Daoy (cell line): ENCODE measurements at places on chromosomes 1 and 21. TPM values are rescaled to one million over a fixed set of nuclear protein-coding genes. Genes with fewer than 3 reads are reported as not detected.

Gene B3GALT2
- not detected in 2 replicates for total RNA-seq

Gene KCNA3
- 0.12 and 0.29 TPM in 2 replicates for total RNA-seq

Gene ADAMTS5
- 2.4 and 3.1 TPM in 2 replicates for total RNA-seq

Gene SLAMF1
- not detected in 2 replicates for total RNA-seq

Gene IFI44L
- total RNA-seq, result 1.5 and 4.5 TPM in 2 replicates

Gene SPOCD1
- 86.6 and 92.7 TPM in 2 replicates for total RNA-seq

Gene VPS13D
- 9.3 and 11.1 TPM in 2 replicates for total RNA-seq

Gene DMBX1
- 0.80 and 2.1 TPM in 2 replicates for total RNA-seq

Gene HPDL
- total RNA-seq, result not detected in 2 replicates

Gene TSSK3
- 1.9 TPM in 1 of 2 replicates, not detected in the other for total RNA-seq

Gene PDC
- not detected in 2 replicates for total RNA-seq

Gene RHOU
- 1.9 and 2.6 TPM in 2 replicates for total RNA-seq

Gene LCE2B
- total RNA-seq, result not detected in 2 replicates

Gene PLA2G2D
- not detected in 2 replicates for total RNA-seq

Gene FMO3
- total RNA-seq, result 1.8 and 2.7 TPM in 2 replicates

Gene S100A1
- total RNA-seq, result 0.40 TPM in 1 of 2 replicates, not detected in the other

Gene S100A5
- total RNA-seq, result 0.34 TPM in 1 of 2 replicates, not detected in the other
